DMS79 treated with DMSO at 0.1 percent for 48 hours (cell line): ENCODE measurements at places on chromosomes 2 and 18.

GRCh38 chr2:145874466-145874865 lies 1354.5 kb upstream of the ZEB2 start:
- no peak for DNase-seq

- DNase-seq: no peak
These were observed 190.1 kb upstream of the SP5 start for GRCh38 chr2:170524828-170525565.

- peak; percentile 31 for DNase-seq
These were observed 149.1 kb downstream of the RHBDD1 start for GRCh38 chr2:226984750-226985582.

GRCh38 chr2:62589691-62590356 lies 83.8 kb upstream of the TMEM17 start:
- no peak for DNase-seq

DNA sequence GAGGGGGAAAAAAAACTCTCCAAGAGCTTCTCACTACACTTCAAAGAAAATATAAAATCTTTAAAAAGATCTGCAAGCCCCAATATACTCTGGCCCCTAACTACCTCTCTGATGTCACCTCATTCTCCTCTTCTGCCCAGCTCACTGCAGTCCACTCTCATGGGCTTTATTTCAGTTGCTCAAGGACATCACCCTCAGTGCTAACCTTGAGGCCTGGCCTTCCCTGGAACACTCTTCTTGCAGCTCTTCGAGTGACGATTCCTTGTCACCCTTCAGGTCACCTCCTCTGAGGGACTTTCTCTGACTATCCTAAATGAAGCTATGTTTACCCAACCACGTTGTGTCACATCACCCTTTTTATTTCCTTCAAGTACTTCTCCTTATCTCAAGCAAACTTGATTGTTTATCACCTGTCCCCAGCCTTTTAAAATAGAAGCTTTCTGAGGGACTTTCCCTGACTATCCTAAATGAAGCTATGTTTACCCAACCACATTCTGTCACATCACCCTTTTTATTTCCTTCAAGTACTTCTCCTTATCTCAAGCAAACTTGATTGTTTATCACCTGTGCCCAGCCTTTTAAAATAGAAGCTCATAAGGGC lies 10.4 kb downstream of the RTTN start:
- DNase-seq: no peak

DNA sequence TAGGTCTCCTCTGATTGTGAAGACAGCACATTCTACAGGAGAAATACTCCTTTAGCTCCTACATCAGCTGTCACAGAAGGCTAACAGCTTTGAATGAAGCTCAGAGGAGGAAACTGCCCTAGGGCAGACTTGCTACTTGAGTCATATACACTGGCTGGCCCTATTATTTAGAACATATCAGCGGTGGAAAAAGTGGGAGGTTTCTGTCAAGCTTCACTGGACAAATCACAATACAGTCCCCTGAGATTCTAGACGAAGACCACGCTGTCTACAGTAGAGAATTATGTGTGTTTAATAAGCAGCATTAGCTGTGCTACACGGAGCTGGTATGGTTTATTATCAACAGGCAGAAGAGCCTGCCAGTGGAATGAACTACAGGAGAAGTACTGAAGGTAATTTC lies 230.9 kb upstream of the FSIP2 start:
- no peak for DNase-seq

GRCh38 chr18:25299426-25300300 lies 52.3 kb downstream of the ZNF521 start:
- DNase-seq: no peak

GRCh38 chr2:203444738-203445137 lies 90.4 kb downstream of the RAPH1 start:
- DNase-seq: no peak

GRCh38 chr2:156896294-156896693 lies 361.2 kb upstream of the GALNT5 start:
- no peak for DNase-seq

- DNase-seq: no peak
These were observed 42.1 kb downstream of the EML4 start for GRCh38 chr2:42211291-42211690.

- DNase-seq: no peak
These were observed 55.9 kb upstream of the SP3 start for GRCh38 chr2:174020926-174021662.

- no peak for DNase-seq
These were observed 29.1 kb upstream of the SELENOI start for GRCh38 chr2:26316845-26317244.

GRCh38 chr2:123468071-123468470 lies 557.0 kb upstream of the CNTNAP5 start:
- DNase-seq: no peak

DNA sequence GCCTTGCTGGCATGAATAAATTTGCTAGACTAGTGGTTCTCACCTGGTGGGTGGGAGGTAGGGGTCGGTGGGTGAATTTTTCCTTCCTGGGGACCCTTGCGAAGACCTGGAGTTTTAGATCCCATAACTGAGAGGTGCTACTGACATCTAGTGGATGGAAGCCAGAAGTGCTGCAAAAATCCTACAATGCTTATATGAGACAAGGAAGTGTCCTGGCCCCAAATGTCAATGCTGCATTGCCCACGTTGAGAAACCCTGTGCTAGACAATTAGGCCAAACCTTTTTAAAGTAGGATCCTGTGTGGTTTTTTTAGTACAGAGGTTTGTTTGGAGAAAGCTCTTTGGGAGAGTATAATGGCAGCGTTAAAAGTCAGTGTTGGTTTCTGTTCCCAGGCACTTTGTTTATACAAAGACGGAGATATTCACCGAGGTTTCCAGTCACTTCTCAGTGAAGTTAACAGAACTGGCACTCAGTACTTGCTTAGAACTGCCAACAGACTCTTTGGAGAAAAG lies 9.6 kb downstream of the SERPINB8 start:
- peak; percentile 22 for DNase-seq

- DNase-seq: no peak
These were observed 22.6 kb downstream of the DIPK1C start for GRCh38 chr18:74434466-74434865.

- DNase-seq: no peak
These were observed 500.6 kb upstream of the MYT1L start for GRCh38 chr2:2831633-2832032.

GRCh38 chr2:20680744-20681375 lies 13.9 kb downstream of the GDF7 start:
- DNase-seq: no peak

DNA sequence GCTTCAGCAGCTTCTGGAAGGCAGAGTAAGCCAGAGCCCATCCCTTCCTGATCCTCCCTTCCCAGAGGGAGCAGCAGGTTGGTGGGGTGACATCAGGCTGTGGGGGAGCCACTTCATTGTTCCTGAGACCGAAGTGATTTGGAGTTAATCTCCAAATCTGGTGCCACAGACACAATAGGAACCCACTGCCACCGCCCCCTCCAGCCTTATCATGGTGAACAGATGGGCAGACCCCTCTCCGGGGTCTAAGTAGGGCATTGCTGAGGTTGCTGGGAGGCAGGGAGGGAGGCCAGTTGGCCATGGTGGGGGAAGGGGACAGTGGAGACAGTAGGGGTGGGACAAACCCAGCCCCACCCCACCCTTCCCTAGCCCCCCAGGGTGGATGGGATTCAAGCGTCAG lies 25.6 kb upstream of the SLC35F6 start:
- DNase-seq: no peak

DNA sequence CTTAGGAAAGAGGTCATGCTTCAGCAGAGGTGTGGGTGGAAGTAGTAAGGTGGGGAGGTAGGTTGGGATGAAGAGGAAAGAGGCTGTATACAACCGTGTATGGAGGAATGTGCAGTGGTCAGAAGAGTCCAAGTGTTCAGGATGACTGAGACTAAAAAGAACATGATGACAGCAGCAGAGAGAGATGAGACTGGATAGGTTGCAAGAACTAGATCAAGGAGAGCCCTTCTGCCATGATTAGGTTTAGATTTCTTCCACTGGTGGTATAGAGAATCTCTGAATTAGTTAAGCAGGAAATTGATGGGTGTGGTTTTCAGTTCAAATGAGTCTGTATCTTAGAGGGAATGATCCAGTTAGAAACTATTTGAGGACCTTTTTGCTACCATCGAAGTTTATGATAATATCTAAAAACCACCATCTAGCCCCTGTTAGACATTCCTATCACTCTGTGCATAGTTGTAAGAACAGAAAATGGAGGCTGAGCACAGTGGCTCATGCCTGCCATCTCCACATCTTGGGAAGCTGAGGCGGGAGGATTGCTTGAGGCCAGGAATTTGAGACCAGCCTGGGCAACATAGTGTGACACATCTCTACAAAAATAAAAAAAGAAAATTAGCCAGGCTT lies 221.0 kb downstream of the LTBP1 start:
- no peak for DNase-seq

- no peak for DNase-seq
These were observed 385.1 kb downstream of the RAD51AP2 start for GRCh38 chr2:17133052-17133671.

GRCh38 chr18:67581178-67581577 lies 64.7 kb upstream of the DSEL start:
- DNase-seq: no peak

DNA sequence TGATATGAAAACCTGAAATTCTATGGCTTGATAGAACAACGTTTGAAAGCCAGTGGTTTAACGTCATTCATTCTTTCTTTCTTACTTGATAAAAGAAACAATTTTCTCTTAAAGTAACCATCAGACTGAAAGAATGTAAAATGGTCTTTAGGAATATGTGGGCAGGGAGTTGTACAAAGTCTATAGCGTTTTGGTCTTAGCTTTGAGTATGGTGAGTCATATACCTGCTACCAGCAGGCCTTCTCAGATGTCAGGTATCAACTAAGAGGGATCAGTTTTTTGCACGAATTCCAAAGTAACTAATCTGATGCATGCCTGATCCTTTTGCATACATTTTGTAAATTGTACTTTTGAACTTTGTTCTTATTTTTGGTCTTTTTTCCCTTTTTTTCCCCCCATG lies 101.5 kb upstream of the DSEL start:
- no peak for DNase-seq

DNA sequence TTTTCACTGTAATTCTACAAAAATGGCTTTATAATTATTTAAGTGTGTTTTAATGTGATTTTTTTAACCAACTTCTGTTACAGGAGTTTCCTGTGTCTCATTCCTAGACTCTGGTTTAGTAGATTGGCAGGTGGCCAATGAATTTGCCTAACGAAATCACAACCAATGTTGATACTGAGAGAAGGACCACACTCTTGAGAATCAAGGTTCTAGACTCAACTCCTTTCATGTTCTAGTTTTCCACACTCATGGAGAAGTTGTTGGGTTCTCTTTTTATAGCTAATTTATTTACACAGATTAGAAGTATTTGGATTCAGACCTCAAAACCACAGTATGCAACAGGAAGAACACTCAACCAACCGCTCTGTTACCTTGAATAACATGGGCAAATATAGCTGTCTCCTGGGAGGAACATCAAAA lies 22.6 kb upstream of the USP34 start:
- no peak for DNase-seq

DNA sequence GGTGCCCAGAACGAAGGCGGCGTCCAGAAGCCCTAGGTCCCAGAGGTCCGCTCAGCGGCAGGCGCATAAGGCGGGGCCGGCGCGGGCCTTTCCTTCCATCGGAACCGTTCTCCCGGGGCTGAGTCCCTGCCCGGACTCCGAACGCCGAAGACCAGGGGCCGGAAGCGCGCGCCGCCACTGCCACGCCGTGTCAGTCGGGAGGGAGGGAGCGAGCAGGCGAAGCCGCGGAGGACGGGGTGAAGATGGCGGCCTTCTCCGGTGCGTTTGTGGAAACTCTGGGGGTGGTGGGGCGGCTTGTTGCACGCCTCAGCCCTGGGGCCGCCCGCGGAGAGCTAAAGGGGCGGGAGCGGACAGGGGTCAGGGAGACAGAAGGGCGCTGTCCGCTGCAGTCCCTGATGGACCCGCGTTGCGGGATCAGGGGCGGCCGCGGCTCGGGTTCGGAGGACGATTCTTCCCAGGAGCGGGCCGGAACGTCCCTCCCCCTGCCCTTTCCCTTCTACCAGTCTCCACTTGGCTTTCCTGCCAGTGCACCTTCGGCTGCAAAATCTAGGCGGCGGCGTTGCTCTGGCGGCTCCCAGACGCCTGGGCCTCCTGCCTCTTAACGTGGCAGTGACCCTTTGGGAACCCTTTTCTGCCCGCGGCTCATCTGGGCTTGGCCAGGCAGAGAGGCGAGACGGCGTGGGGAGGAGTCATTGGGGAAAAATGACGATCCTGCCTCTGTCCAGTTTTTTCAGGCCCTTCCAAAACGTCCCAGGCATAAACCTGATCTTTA lies at the start of gene DDX1:
Gene DDX1, plus strand, starts transcription at position 177 of the 772 bp plus-strand sequence. Its CDS starts 66 bp downstream, at position 243.
- peak; percentile 70 for DNase-seq

GRCh38 chr2:118062048-118062447 lies 26.2 kb upstream of the INSIG2 start:
- no peak for DNase-seq

- DNase-seq: no peak
These were observed 27.1 kb downstream of the MTERF4 start for GRCh38 chr2:241074901-241075540.

- DNase-seq: no peak
These were observed 56.1 kb downstream of the SETBP1 start for GRCh38 chr18:44736664-44737380.

DNA sequence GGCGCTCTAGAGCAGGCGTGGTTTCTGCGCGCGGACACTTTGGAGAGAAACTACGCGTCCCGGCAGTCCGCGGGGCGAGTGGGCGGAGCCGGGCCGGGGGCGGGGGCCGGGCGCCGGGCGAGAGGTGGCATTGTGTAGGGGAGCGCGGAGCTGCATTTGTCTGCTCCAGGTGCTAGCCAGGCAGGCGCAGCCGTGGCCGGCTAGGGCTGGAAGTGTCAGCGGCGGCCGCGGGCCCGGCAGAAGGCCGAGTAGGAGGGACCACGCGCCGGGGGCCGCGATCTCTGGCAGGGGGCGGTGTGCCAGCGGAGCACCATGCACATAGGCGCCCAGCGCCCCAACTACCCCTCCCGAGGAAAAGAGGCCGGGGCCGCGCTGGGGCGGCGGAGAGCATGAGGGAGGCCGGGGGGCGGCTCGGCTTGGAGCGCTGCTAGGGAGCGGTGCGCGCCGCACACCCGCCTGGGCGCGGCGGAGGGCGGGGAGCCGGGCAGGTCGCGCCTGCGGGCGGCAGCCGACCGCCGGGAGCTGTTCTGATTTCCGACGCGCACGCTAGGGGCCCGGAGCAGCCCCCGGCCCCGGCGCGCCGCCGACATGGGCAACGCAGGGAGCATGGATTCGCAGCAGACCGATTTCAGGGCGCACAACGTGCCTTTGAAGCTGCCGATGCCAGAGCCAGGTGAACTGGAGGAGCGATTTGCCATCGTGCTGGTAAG lies at the start of gene FMNL2:
Gene FMNL2, plus strand, starts transcription at position 159 of the 710 bp plus-strand sequence.
- DNase-seq: peak; percentile 77
